ENCODE measurements at places on chromosomes 12 and 14.

DNA sequence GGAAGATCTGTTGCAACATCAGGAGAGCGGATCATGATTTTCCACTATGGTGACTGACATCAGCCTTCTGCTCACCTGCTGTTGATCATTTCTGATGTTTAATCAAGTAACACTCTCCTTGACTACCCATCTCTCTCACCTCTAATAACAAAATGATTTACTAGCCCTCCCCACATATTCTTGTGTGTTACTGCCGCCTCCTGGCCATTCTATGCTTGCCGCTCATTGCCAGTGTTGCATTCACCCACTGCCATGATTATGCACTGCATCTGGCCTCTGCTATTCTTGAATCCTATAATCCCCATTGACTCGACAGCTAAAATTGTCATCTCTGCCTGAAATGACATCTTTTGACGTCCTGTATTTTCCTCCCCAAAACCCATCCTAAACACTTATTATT lies 113.8 kb downstream of the RERGL start:
- DNase-seq = no peak

GRCh38 chr14:36653962-36654793 lies 7.5 kb upstream of the PAX9 start:
- DNase-seq = no peak

GRCh38 chr12:78571953-78572352 lies 292.6 kb upstream of the SYT1 start:
- DNase-seq = no peak

- DNase-seq = no peak
These were observed 65.4 kb upstream of the RIC8B start for GRCh38 chr12:106709068-106709511.

- no peak for DNase-seq
These were observed 7.8 kb downstream of the RPAP3 start for GRCh38 chr12:47698055-47698454.

DNA sequence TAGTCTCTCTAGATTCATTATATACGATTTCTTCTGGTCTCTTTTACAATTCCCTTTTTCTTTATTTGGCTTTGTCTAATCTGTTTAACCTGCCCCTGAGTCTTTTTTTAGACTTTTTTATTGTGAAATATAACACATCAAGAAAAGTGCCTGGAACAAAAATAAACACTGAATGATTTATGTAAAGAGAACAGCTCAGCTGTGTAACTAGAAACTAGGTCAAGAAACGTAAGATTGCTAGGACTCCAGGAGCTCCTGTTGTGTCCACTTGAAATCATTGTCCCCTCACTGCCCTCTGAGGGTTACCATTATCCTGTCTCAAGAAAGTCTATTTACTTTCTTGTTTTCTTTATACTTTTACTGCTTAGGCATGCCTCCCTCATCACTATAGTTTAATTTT lies 23.1 kb downstream of the EXD2 start:
- no peak for DNase-seq

DNA sequence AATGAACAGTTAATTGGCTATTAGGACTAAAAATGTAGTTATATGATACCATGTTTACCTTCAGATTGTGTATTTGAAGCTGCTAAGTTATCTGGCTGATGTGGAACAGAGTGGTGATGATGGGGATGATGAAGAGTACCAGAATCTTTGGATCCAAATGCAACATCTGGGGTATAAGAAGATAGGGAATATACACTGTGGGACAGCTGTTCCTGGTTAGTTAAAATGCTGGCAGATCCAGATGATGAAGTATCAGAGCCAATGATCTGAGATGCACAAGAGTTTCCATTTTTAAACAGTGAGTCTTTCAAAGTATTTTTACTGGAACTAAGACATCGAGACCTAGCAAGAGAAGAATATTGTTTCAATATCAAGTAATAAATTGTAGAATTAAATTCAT lies 31.6 kb downstream of the SENP1 start:
- no peak for DNase-seq

DNA sequence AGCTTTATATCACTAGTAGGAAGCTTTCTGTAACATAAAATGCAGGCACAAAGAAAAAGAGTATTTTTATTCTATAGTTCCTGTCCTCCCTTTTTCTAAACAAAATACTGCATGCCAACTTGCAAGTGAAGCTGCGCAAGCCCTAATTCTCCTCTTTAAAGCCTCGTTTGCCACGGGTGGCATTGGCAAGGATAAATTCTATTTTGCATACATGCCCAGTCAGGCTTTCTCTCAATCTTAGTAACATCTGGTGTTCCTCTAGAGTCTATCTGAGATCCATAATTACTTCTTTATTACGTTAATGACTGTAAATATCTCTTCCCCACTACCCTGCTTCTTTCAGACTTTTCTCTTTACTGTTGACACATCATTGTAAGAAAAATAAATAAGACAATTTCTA lies 97.1 kb upstream of the DAAM1 start:
- DNase-seq = no peak

GRCh38 chr12:27094726-27095125 lies 12.3 kb upstream of the C12orf71 start:
- DNase-seq = no peak

DNA sequence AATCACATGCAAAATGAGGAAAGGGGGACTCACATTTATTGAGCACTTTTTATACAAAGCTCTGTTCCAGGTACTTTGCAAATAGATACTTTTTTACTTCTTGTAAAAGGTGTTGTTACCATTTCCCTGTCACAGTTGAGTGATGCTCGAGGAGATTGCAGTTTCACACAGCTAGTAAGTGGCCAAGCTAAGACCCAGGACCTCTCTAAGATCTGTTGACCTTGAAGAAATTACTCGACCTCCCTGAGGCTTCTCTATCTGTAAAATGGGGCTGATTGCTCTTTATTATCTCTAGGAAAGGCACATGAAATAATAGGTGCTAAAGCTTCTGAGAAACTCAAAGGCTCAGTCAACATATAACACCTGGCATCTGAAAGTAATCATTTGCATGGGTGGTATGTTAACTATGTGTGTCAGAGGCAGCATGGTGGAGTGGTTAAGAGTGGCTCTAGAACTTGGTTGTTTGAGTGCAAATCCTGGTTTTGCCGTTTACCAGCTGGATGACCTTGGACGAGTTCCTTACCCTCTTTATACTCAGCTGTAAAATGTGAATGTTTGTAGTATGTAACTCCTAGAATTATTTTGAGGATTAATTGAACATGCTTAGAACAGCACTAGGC lies 41.5 kb downstream of the IFT81 start:
- DNase-seq = no peak

DNA sequence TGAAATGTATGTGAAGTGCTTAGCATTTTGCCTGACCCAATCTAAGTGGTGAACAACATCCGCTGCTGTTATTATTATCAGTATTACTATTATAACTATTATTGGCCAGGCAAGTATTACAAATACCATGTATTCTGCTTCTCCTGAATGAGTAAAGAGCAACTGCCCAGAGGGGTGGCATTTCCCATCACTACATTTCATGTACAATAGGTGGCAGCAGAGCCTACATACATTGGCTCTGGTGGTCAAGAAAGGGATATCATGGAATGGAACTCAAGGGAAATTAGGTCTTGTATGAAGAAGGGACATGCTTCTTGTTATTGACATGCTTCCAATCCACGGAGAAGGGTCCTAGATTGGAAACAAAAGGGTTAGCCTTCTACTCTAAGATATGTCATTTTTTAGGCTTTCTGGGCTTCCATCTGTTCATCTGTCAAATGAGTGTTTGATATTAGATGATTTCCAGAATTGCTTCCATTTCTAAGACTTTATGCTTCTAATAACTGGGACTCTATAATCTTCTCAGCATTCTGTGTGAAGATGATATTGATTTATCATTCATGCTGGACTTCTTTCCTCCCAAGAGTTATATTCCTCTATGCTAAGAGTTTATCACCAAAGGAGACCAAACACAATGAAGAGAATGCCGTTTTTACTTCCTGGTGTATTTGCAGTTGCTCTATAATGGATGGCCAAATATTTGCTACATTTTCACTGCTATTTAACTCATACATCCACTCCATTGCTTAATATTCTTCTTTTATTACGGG lies 239.1 kb downstream of the SSPN start:
- DNase-seq = no peak

DNA sequence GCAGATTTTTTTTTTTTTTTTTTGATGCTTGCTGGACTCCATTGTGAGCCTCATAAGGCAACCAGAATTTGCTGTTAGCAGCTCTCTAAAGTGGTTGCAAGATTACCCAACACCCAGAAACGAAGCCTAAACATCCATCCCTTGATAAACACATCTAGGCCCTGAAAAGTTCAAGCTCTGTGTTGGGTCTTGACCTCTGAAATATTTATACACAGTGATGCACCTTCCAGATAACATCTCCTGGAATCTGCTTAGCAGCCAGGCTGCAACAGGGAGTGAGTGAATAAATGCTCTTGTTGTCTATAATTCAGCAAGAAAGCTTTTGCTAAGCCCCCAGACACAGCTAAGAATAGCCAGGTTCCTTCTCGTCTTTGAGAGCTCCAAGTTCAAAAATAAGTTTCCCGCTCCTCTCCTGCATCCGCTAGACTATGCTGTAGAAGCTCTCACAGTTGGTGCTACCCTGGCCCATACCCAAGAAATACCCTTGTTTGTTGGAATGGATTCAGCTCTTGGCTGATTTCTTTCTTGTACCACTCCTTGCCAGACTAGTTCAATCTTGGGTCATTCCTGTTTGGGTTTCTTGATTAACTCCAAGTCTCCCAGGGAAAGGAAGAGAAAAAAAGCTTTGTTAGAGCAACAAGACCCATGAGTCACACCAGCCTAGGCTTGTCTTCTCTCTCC lies 610.6 kb upstream of the TBX3 start:
- no peak for DNase-seq

DNA sequence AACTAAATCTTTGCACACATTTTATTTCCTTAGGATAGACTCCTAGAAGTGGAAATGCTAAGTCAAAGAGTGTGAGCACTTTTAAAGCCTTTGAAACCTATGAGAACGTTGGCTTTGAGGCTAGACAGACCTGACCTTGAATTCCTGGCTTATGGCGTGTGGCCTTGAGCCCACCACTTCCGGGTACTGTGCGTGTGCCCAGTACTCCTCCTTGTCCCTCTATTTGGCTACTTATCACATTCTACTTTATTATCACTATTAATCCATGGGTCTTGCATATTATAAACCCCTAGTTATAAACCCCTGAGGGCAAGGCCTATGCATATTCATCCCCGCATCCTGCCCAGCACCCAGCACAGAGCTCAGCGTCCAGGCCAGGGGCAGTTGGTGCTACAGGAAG lies 26.0 kb upstream of the CD27 start:
- DNase-seq = no peak

DNA sequence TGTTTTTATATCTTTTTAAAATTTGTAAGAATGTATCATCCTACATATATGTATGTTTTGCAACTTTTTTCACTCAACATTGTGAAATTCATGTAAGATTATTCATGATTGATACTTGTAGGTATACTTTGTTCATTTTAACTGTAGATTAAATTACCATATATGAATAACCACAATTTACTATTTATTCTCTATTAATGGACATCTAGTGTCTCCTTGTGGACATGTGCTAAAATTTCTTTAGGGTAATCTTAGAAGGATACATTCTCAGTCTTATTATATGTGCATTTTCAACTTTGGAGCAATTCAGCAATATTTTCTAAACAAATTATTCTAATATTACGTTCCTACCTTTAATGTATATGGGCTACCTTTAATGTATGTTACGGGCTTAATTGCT lies 192.4 kb downstream of the FUT8 start:
- DNase-seq = no peak

- no peak for DNase-seq
These were observed 270.8 kb upstream of the PPFIA2 start for GRCh38 chr12:82029936-82030335.

DNA sequence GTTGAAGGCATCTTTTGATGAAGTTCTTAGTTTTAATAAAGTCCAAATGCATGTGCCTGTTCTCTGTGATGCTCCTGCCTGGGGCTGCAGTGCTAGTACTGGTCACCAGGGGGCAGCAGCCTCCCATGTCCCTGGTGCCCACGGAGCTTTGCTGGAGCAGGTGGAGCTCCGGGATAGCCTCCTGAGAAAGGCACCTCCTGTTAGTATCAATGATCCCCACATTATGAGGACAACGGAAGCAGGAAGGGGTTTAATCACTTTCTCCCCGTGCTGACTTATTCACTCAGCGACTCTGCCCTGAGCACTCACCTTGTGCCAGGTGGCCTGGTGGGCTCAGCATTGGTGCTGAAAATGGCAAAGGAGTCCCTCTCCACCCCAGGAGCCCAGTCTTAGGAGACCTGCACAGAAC lies 123.0 kb upstream of the PZP start:
- DNase-seq = no peak

DNA sequence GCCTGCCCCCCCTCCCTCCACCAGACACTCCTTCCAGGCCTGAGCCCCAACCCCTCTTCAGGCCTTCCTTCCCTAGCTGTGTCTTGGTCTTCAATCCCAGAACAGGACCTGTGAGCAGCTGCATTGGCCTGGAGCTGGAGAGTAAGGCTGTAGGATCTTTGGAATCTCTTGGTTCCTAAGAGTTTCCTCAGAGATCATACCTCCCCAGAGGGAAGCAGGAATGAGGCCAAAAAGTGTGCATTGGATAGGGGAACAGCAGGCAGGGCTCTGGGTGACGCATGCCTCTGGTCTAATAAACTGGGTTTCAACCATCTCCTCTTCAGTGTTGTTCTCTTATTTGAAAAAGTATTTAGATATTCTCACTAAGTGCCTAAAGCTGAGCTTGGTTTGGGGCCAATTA lies 1.8 kb upstream of the SMARCD1 start:
- DNase-seq = no peak

DNA sequence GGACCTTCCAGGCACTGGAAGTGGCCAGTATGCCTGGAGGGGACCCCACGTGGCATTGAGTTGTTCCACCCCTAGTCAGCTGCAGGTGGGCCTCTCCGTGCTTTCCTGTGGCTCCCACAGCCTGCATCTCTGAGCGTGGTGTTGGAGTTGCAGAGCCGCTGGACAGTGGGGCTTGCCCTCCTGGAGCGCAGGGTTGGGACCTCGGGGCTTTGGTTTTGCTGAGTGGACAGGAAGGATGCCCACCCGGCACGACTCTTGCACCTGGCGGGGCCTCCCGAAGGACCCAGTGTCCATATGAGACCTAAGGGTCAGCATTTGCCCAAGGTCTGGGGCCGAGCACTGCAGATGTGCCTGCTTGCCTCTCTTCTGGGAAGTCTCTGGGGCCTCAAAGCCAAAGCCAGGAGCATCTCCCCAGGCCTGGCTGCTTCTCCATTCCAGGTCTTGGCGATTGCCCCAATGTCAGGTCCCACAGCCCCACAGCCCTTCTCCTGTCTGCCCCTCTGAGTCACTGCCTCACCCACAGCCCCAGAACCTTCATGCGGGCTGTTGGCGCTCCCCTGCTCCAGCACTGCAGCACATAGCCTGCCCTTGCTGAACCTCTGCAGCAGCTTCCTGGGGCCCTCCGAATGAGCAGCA lies 1.5 kb downstream of the PACS2 start:
- DNase-seq = no peak

GRCh38 chr14:20853042-20853441 lies 38.1 kb upstream of the RNASE3 start:
- no peak for DNase-seq

DNA sequence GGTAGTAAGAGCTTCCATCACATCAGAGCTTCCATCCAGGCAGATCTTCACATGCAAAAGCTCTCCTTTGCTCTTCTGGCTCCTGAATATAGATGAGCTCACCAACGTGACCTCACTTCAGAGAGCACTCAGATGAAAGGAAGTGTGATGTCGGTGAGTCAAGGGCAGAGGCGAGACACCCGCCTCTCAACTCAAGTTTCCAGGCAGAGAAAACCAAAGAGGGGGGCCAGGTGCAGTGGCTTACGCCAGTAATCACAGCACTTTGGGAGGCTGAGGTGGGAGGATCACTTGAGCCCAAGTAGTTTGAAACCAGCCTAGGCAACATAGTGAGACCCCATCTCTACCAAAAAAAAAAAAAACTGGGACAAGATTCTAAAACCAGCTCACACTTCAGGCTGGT lies 126.9 kb downstream of the DUSP6 start:
- no peak for DNase-seq

GRCh38 chr12:57781244-57781643 lies 1.3 kb upstream of the TSFM start:
- no peak for DNase-seq
